ENCODE measurements at places on chromosomes 12 and 14.

DNA sequence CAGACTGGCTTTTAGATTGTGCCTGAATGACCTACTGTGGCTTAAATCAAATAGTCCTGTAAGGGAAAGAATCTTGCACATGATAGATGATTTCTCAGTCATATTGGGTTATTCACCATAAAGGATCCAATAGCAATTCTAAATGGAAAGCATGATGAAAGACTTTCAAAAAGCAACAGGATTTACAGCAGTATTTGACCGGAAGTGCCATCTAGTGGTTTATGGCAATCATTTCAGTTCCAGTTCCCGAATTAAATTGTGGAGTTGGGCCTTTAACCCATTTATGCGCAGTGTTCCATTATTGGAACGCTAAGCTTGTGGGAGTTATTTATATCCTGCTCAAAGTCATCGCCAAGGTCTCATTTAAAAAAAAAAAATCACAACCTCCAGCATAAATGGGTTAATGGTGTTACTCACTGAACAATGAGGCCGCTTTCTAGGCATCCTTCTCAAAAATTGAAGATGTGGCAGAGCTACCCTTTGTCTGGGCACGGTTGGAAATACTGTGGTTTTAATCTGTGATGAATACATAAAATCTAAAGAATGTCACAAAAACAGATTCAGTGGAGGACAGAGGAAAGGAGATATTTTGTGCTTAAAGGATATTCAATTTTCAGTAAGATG lies 60.8 kb upstream of the REP15 start:
- DNase-seq = peak; percentile 39

DNA sequence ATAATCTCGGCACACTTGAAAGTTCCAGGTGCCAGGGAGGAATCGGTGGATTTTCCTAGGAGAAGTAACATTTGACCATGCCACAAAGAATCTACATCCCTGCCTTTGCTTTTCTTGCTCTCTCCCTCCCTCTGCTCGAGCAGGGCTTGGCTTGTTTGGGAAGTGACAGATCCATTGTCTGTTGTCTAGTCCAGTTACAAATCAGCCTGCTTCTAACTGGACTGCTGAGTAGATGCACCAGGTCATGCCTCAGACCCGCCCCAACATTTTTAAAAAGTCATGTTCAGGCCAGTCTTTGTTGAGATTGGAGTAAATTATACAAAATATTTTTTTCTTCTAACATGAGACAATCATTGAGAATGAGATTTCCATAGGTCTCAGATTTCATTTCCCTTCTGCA lies 153.4 kb downstream of the GCH1 start:
- no peak for DNase-seq

DNA sequence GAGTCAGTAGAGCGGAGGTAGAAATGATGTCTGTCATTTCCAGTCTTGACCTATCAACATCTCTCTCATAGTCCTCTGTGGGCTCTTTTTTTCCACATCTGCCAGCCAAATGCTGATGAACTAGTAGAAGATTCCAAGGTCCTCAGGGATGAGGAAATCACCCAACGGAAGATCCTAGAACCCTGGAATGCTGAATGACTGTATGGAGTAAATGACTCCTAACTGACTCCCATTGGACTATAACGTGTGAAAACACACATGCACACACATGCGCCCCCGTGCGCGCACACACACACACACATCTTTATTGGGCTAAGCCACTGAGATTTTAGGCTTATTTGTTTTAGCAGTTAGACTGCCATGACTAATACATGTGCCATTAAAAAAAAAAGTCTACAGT lies 159.2 kb downstream of the MYRFL start:
- no peak for DNase-seq

GRCh38 chr14:39988939-39989338 lies 556.7 kb upstream of the FBXO33 start:
- DNase-seq = peak; percentile 67

DNA sequence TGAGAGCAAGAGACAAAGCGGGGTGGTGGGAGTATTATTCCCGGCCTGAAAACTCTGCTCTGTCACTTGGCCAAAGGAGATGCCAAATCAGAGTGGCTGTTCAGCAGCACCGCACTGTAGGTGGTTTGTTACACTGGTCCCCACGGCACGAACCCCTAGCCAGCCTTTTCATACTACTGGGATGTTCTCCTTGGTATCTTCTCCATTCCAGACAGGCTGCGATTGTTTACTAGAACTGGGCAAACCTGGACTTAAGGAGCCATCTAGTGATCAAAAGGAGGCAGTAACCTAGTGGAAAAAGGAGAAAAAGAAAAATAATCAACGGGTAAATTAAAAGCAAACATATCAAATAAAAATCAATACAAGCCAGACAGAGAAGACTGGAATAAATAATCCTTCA lies 58.9 kb upstream of the TMTC2 start:
- no peak for DNase-seq

GRCh38 chr14:38137005-38137404 lies 70.7 kb upstream of the SSTR1 start:
- DNase-seq = no peak

DNA sequence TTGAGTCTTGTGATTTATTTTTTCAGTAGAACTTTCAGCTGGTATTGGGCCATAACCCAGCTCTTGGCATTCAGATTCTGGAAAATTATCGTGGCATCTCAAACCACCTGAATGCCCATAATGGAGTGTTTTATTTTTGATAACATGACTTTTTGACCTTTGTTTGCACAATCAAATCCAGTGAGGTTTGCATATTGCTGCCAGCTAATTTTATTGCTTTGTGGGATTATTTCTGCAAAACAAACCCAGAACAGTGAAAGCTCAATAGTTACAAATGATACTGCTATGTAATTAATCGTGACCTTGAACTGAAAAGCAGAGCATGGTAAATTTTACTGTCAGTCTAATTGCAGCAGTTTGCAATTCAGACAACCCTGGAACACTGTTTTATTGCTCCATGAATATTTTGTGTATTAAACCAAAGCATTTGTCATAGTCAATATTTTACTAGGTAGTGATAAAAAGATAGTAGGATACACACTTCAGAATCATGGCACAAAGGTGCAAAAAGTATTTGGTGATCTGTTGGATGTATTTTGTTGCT lies 255.2 kb upstream of the NAV3 start:
- no peak for DNase-seq

DNA sequence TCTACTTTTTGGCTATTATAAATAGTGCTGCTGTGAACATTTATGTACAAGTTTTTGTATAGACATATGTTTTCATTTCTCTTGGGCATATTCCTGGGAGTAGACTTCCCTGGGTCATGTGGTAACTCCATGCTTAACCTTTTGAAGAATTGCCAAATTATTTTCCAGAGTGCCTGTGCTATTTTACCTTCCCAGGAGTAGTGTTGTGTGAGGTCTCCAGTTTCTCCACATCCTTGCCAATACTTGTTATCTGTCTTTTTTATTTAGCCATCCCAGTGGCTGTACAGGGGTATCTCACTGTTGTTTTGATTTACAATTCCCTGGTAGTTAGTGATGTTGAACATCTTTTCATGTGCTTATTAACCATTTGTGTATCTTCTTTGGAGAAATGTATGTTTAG lies 18.9 kb downstream of the UBE3B start:
- DNase-seq = no peak

DNA sequence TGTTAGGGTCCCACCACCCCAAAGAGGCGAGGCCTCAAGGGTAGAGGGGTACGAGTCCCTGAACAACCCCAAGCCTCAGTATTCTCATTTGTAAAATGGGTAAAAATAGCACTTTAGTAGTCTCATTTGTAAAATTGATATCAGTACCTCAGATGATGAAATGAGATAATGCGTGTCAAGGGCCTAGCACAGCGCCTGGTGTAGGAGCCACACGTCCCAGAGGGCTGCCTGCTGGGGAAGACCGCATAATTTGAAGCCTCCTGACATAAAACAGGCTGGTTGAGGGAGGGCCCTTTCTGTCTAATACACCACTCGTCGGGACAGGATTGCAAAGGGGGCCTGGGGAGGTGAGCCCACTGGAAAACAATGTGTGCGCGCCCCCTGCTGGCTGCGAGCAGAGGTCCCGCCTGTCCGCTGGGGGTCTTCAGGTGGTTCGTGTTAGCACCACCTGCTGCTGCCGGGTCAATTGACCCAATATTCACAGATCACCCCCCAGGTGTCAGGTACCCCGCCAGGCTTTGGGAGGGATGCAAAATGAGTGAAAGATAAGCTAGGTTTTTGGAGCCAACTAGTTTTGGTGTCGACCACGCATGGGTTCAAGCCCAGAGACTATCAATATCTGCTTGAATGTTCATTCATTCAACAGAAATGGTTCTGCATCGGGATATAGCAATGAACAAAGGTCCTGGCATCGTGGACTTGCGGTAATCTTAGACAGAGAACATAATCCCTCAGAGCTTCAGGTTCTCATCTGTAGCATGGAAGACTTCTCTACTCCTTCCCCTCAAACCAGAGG lies 24.7 kb upstream of the IRF2BPL start:
- DNase-seq = no peak

DNA sequence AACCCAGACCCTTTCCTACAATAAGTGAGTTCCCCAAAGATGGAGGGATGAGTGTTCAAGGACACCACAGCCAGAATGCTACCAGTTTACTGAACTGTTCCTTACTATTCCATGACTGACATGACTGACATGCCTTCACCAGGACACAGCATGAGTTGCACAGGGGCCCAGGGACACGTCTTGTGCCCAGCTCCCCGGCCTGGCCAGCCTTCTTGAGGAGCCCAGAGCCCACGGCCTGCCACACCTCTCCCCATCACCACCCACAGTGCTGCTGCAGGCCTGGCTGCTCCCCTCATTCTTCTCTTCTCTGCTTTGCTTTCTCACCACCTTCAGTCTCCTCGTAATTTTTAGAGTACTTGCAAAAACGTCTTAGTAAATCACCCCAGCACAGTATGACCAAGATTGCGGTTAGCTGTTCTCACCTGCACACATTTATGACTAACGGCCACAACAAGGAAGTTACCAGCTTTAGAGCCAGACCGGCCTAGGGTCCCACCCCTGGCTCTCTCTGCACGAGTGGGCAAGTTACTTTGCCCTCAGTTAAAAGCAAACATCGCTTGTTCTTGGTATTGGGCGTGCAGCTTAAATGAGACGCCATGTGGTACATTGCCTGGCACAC lies 18.5 kb downstream of the PPP2R5E start:
- no peak for DNase-seq

DNA sequence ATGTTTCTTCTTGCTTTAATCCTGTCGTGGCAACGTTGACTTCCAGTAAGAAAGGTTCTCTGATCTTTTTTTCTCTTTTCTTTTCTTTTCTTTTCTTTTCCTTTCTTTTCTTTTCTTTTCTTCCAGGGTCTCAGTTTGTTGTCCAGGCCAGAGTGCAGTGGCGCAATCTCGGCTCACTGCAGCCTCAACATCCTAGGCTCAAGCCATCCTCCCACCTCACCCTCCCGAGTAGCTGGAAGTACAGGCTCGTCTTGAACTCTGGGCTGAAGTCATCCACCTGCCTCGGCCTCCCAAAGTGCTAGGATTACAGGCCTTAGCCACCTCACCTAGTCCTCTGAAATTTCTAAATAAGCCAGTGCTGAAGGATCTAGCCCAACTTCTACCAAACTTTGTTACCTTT lies 1.3 kb upstream of the MAP3K9 start:
- no peak for DNase-seq

DNA sequence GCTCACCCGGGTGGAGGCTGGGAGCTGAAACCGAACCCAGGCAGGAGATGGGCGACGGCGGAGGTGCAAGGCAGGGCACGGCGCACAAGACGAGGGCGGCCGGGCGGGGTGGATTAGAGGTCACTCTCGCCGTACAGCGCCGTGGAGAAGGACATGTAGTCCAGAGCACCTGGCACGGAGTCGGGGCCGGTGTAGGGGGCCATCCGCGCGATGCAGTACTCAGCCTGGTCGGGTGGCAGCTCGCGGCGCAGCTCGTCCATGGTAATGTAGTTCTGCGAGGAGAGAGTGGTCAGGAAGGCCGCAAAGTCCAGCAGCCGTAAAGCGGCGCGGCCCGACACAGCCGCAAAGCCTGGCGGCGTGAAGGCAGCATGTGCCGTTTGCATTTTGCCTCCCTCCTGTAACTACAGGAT lies 81.9 kb upstream of the ZFP36L1 start:
- no peak for DNase-seq

- no peak for DNase-seq
These were observed 101.9 kb downstream of the TMTC3 start for GRCh38 chr12:88243982-88244381.

GRCh38 chr12:55723516-55724225 lies 3.5 kb downstream of the RDH5 start:
- no peak for DNase-seq

DNA sequence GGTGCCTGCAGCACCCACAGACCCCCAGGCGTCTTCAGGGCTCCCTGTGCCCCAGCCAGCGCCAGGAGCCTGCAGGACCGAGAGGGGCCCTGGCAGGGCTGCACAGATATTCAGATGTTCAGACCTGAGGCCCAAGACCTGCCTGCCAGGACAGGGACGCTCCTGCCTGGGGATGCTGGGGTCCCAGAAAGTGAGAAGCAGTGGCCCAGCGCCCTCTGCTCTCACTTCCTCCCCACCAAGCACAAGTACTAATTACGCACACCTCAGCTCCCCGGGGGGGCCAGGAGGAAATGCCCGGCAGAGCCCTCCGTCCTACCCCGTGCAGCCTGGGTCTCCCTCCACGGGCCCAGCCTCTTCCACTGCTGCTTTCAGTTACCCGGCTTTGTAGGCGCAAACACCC lies 28.8 kb upstream of the INF2 start:
- DNase-seq = no peak

DNA sequence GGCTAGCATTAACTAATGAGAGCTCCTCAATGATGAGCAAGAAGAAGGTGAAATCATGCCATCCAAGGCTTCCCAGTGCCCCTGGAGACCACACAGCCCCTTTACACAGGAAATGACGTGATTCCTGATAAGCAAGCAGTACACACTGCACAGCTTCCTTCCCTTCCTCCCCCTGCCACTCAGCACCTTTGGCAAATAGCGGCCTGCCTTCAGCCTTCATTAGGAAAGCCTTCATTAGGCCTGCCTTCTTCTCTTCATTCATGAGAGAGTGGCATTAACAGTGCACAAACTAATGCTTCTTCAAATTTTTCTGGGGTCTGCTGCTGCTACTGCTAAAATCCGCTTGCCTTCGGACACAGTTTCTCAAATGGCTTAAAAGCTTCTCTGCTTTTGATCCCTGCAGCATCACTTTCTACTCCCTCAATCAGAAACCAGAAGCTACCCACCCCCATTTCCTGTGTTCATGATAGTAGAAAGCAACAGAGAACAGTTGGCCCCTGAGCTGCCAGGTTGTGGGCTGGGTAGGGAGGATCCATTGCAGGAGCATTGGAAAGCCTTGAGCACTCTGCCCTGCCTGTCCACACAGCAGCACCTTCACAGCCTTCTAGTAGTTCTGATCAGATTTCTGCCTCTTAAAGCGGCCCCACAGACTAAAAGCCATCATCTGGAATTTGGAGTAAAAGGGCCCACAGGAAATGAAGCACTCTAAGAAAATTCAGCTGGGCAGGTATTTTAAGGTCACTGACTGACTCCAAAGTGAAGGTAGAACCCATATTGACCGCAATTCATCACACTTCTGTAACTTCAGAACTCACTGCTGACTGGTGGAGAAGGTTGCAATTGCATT lies 103.8 kb upstream of the ETV6 start:
- no peak for DNase-seq
